ENCODE measurements at places on chromosomes 5 and 9.

GRCh38 chr5:165559645-165560044 is 2054.2 kb downstream of the MAT2B start:
- DNase-seq: no peak

GRCh38 chr9:129109537-129109903 is 1.1 kb downstream of the CRAT start:
- DNase-seq: no peak

- no peak for DNase-seq
Measured at GRCh38 chr5:35058374-35058788, 10.6 kb upstream of the AGXT2 start.

- DNase-seq: no peak
Measured at GRCh38 chr5:89573345-89573744, 690.4 kb upstream of the MEF2C start.

DNA sequence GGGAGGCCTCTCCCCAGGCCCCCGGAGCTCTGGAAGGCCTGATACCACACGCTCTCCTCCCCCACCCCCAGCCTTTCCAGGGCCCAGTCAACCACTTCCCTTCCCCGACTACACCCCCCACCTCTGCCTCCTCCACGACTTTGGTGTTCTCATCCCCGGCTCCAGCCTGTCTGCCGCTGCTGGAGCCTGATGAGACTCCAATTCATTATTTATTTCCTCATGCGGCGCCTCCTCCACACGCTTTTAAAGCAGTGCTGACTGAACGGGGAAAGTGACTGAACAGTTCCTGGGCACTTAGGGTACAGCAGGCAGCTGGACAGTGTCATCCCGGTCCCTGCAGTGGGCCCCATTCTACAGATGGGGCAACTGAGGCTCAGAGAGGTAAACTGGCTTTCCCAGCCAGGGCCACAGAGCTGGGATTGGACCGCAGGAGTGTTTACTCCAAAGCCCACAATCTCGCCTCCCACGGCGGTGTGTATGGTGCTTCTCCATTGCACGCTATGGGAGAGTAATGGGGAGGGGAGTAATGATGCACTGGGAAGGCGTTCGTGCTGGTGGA is 15.9 kb upstream of the RPL26L1 start:
- peak; percentile 64 for DNase-seq

DNA sequence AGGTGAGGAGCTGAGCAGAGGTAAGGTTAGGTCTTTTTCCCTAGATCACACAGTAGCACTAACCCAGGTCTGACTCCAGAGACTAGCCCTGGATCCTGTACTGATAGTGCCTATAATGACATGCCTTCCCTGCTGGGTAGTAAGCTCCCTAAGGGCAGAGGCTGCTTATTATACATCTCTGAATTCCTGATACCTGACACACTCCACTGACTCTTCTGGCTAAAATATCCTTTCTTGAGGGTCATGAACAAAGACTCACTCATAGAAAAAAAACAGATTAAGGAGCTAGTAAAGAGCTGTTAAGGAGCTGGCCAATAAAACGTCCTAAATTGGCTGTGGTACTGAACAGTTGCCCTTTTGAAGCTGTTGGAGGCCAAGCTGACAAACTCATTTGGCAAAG is 149.0 kb upstream of the ITGA1 start:
- no peak for DNase-seq

- DNase-seq: no peak
Measured at GRCh38 chr5:65577141-65577540, 14.0 kb downstream of the PPWD1 start.

Measured in aorta (tissue), 5 donors.